Cerebellar nuclear complex (tissue), 1 donor: ENCODE measurements at places on chromosomes 4 and X.

DNA sequence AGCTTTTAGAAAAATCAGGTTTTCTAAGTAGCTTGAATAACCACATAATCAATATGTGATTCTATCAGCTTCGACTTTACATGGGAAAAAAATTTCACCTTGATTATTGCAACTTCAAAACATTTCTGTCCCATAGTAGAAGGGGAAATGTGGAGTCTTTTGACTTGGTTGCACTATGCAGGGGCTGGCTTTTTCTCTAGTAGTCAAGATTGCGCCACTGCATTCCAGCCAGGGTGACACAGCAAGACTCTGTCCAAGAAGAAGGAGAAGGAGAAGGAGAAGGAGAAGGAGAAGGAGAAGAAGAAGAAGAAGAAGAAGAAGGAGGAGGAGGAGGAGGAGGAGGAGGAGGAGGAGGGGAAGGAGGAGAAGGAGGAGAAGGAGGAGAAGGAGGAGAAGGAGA lies 84.9 kb downstream of the MAML3 start:
- DNase-seq = no peak

DNA sequence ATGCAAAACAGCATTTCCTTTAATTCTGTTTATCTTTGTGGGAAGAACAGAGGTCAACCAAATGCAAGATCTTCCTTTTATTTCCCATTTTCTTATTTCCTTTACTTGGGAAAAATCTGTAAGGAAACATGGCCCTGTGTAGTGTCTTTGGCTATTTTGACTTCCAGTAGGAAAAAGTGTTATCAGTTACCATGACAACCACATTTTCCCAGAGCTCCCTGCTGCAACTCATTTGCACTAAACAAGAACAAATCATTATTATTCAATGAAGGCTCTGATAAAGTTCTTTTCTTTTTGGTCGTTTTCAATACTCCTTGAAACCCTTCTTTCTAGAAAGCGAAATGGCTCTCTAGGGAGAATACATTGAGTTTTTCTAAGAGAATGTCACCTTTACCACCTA lies 117.2 kb upstream of the DDX53 start:
- no peak for DNase-seq

GRCh38 chr4:101346351-101347266 lies 717 bp downstream of the PPP3CA start:
- DNase-seq = no peak

- DNase-seq = peak; percentile 95
Observed at GRCh38 chr4:165398570-165398969, 19.8 kb downstream of the CPE start.
